ENCODE measurements at places on chromosomes 6 and 20.

- no peak for DNase-seq
Observed at GRCh38 chr6:132734694-132735236, 20.9 kb upstream of the VNN1 start.

GRCh38 chr6:41934278-41935192 is 7.1 kb downstream of the CCND3 start:
- no peak for DNase-seq

- no peak for DNase-seq
Observed at GRCh38 chr6:134544737-134545136, 226.8 kb upstream of the SGK1 start.

- no peak for DNase-seq
Observed at GRCh38 chr20:43925215-43925614, 10.6 kb downstream of the TOX2 start.

- no peak for DNase-seq
Observed at GRCh38 chr6:148817689-148818088, 70.9 kb downstream of the UST start.

DNA sequence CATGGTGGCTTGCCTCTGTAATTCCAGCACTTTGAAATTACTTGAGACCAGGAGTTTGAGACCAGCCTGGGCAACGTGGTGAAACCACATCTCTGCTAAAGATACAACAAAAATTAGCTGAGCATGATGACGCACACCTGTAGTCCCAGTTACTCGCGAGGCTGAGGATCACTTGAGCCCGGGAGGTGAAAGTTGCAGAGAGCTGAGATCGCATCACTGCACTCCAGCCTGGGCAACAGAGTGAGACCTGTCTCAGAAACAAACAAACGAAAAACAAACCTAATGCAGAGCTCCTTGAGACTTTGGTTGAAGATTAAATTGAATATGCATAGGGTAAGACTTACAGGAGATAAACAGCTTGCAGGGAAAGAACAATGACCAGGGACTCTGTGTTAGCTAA is 80.8 kb downstream of the SCAF8 start:
- DNase-seq: no peak

- DNase-seq: no peak
Observed at GRCh38 chr6:44309092-44309491, 4.1 kb downstream of the AARS2 start.
